ENCODE measurements at places on chromosomes 2 and 18.

DNA sequence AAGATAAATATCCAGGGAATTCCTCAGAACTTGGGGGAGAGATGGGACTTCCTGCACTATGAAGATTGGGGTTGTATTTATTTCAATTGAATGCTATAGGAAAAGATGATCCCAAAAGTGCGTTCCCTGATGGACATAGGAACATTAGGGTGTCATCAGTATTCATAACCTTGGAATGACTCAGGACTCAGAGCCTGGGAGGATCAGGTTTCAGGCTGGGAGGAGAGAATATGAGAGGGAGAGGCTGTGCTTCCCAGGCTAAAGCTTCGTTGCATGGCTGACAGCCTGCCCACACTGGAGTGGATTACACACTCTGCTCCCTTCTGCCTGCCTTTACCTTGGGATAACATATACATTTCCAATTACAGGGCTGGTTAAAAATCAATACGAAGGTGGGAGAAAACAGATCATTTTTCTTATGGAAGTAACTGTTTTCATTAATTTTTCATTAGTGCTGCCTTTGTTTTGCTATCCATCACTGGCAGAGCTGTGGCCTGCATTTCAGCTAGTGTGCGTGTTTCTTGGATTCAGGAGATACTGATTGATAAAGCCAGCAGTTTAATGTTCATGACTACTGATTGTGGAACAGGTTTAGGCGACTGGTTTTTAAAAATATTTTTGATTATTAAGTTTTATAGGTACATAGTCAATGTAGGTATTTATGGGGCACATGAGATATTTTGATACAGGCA, 118.7 kb downstream of the KCTD1 start:
- DNase-seq = no peak

DNA sequence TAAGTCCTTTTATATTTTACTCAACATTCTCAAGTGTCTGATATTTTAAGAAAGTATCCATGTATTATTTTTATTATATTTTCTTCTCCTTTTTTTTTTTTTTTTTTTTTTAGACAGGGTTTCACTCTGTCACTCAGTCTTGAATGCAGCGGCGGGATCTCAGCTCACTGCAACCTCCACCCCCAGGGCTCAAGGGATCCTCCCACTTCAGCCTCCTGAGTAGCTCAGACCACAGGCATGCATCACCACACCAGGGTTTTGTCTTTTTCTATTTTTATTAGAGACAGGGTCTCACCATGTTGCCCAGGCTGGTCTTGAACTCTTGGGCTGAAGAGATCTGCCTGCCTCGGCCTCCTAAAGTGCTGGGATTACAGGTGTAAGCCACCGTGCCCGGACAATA, 212.1 kb downstream of the TCF4 start:
- no peak for DNase-seq

- DNase-seq = no peak
Observed at GRCh38 chr2:121994238-121995206, 239.1 kb downstream of the TSN start.

- peak; percentile 28 for DNase-seq
Observed at GRCh38 chr18:58302811-58303210, 258.8 kb downstream of the NEDD4L start.

Data from naive thymus-derived CD4-positive, alpha-beta T cell (primary cell).